ENCODE measurements at places on chromosomes 7 and 10. TPM values are rescaled to one million over a fixed set of nuclear protein-coding genes. Genes with fewer than 3 reads are reported as not detected.

Gene MTURN
- total RNA-seq: 31.3 TPM

Gene ANKRD1
- 156 TPM for total RNA-seq

Gene FAM221A
- 9.0 TPM for total RNA-seq

Gene PPP1R3C
- 15.1 TPM for total RNA-seq

Gene OPN1SW
- total RNA-seq: not detected

Gene OR13A1
- total RNA-seq: not detected

- no peaks in the 10 kb centered on the region for H3K36me3 ChIP-seq
- peaks cover 4% of the 10 kb centered on the region for H3K4me1 ChIP-seq
- no peak for DNase-seq
- peak overlapping the region; percentile 19 for H3K27ac ChIP-seq
- no peaks in the 10 kb centered on the region for H3K27me3 ChIP-seq
- H3K4me3 ChIP-seq: no peak overlapping the region
Observed at GRCh38 chr10:49310460-49310859, 11.5 kb downstream of the C10orf71 start.

DNA sequence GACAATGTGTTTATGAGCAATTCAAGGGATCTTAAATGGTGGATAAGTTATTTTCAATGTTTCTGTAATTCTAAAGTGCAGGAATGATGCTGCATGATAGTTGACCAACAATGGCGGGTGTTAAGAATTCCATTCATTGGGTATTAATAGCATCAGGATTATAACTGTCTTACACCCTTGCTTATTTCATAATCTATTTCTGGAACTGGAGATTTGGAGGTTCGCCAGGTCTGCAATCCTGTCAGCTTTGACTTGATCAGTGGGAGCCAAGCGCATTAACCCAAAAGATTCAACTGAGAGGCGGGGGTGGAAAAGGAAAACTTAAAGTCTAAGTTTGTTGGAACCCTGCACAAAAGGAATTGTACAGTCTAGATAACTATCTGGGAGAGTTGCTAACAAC lies 114.9 kb upstream of the ZEB1 start:
- no peak for DNase-seq
- no peaks in the 10 kb centered on the region for H3K27me3 ChIP-seq
- no peaks in the 10 kb centered on the region for H3K36me3 ChIP-seq
- H3K4me1 ChIP-seq: no peaks in the 10 kb centered on the region

GRCh38 chr10:68296843-68297663 lies 34.8 kb upstream of the HNRNPH3 start:
- no peaks in the 10 kb centered on the region for H3K4me1 ChIP-seq
- DNase-seq: no peak
- no peaks in the 10 kb centered on the region for H3K27me3 ChIP-seq
- no peak overlapping the region for H3K27ac ChIP-seq
- H3K4me3 ChIP-seq: no peak overlapping the region
- H3K36me3 ChIP-seq: no peaks in the 10 kb centered on the region

Data from upper lobe of right lung (tissue), 1 donor.